ENCODE measurements at places on chromosomes 3 and 15.

DNA sequence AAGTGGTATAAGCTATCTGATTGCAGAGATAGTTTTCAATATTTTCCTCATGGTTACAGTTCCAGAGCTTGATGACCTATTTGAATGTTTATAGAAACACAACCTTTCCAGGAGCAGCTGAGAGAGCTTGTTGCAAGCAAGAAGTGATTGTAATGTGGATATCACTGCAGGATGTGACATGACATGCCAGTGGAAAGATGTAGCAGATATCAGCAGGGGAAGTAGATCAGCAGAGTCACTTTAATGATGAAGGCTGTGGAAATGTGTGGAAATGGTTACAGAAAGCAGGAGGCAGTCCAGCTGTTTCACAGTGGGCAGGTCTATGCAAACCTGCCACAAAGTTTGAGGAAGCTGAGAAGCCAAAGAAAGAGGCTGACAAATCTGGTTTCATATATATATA is 21.0 kb downstream of the TMEM158 start:
- no peak for DNase-seq

- no peak for DNase-seq
Measured at GRCh38 chr3:70749122-70749521, 436.7 kb upstream of the MDFIC2 start.

DNA sequence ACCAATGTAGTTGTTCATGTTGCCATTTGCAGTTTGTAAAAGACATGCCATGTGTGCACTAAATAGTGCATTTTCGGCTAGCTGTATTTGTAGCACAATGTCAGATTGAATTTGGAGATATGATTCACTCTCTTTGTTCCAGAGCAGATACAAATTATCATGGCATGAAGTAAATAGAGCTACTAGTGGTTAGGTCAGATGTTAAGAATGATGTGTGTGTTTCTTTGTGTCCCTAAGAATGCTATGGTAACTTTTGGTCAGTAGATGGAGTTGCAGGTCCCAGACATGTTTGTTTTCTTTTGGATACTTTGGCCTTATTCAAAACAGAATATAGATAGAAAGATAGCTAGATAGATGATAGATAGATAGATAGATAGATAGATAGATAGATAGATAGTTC is 595.8 kb downstream of the NLGN1 start:
- no peak for DNase-seq

- no peak for DNase-seq
Measured at GRCh38 chr3:173622166-173622565, 224.6 kb downstream of the NLGN1 start.

- DNase-seq, result no peak
Measured at GRCh38 chr3:45345846-45346580, 42.4 kb upstream of the LARS2 start.

DNA sequence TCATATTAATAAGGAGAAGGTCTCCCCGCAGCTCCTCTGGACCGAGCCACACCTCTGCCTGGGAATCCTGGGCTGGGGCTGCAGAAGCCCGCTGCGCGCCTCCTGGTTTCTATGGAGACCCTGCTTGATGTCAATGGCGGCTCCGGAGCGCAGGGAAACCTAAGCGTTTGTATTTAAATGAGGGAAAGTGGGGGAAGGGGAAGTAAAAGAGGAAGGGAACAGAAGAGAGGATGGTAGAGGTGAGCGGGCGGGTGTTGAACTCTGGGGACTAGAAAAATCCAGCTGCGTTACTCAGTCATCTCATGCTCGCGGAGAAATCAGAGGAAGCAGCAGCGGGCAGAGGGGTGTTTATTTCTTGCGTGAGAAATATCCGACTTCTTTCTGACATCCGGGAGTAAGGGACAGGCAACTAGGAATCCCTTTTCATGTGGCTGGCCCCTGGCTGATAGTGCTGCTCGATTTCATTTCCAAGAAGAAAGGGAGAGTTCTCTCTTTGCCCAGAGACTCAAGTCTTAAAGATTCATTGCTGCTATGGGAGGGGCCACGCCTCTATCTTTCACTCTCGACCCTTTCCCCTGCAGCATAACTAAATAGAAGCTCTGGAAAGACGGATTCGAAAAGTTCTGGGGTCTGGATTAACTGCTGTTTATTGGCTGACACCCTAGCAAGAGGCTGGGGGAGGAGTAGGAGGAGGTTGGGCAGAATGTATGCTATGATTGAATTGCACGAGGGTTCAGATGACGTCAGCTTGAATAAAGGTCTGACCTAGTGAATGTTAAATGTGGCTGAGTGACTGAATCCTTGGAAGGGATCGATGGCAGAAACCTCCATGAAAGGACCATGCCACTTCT is 110.5 kb upstream of the GAP43 start:
- DNase-seq, result no peak

- peak; percentile 18 for DNase-seq
Measured at GRCh38 chr3:52670621-52671521, 14.8 kb downstream of the PBRM1 start.

DNA sequence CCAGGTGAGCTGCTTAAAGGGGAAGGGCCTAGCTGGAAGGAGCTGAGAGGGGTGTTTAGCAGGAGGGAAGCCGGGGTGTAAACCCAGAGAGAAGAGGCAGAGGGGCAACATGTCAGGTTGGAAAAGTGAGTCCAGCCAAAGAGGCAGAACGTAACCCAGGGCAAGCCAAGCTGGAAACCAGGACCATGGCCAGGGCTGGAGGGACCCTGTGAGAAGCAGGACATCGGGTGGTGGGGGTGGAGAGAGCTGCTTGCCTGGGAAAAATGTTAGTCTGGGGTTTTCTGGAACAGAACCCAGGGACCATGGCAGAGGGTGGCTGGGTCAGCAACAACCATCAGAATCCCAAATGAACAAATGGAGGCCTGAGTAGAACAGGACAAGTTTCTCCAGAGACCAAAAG is 32.6 kb downstream of the SEMA5B start:
- DNase-seq, result no peak

DNA sequence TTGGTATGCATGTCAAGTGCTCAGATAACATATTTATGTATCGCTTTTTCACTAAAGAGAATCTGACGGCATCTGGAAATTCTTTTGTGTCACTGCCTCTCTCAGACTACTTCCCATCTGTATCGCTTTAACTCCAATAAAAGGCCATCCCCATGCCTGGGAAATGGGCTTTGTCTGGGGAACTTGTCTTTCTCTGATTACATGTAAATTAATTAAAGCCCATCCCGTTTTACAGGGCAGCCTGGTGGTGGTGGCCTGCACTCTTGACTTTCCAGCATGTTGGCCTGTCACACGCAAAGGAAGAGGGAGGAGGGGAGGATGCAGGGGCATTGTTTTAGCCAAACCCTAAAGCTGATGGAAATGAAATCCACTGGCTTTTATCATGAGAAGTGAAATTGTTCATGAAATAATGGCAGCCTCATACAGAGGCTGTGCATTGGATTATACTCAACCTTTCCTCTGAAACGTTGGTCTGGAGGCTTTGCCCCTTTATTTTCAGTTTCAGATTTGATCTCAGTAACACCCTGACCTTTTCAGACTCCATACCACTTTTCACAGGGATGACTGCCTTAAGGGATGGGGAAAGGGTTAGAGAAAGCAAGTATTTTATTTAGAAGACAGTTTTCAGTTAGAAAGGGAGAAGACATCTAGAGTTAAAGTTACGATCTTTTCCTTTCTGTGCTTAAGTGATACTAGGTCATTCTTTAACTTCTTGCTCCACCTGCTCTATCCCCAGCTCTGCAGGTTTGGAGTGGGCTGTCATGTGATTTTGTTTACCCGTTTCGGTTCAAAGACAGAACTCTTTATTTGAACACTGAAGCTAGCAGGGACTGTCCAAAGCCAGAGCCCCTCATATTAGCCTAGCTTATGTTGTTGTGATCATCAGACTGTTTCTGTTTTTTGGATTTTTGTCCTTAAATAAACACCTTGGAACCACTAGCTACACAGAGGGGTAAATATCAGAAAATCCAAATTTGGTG is 94.6 kb upstream of the CTDSPL start:
- no peak for DNase-seq

- DNase-seq, result no peak
Measured at GRCh38 chr15:101273534-101273933, 3.8 kb downstream of the SELENOS start.

DNA sequence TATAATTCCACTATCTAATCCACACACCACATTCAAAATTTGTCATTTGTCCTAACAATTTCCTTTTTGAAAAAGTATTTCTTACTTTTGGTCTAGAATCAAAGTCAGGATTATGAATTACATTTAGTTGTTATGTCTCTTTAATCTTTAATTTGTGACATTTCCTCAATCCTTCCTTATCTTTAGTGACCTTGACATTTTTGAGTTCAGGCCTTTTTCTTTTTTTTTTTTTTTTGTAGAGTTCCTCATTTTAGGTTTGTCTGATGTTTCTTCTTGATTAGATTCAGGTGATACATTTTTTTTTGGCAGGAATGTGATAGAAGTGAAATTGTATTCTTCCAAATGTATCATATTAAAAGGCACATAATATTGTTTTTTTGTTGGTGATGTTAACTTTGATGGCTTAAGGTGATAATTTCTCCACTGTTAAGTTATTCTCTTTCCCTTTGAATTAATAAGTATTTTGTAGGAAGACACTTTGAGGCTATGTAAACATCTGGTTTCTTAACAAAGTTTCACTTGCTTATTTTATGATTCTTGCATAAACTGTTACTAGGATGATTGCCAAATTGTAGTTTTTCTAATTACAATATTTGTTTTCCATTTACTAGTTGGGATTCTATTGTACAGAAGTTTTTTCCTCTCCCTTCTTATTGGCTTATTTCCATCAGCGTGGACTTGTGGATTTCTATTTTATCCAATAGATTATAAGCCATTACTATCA is 16.3 kb downstream of the SLC35G2 start:
- no peak for DNase-seq

DNA sequence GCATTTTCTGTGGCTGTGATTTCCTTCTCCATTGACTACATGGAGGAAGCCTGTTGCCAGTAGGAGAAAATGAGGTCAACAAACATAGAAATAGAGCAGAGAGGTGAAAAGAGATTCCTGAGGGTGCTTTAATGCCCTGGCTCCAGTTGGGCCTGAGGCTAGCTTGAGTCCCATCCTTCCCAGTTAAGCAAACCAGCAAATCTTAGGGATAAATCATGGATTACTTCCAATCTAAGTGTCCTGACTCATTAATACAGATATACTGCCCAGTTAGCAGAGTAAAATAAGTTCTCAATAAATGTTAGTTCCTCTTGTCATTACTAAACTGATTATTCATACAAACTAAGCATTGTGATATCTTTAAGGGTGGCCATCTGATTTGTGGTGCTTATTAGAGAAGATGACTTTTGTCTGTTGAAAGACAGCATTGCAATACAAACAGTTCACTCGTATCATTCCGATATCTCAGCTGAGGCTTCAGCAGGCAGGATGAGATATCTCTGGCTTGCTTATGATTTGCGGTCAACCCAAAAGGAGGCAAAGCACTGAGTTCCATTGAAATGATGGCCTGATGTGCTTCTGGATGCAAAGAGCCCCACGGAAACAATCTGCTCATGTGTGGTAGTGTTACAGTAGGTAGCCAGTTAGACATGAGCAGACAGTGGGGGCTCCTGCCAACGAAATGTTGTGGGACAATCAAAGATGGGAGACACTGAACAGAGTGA is 6.6 kb upstream of the STARD5 start:
- no peak for DNase-seq

GRCh38 chr3:10647376-10647775 is 142.0 kb upstream of the ATP2B2 start:
- DNase-seq, result no peak

DNA sequence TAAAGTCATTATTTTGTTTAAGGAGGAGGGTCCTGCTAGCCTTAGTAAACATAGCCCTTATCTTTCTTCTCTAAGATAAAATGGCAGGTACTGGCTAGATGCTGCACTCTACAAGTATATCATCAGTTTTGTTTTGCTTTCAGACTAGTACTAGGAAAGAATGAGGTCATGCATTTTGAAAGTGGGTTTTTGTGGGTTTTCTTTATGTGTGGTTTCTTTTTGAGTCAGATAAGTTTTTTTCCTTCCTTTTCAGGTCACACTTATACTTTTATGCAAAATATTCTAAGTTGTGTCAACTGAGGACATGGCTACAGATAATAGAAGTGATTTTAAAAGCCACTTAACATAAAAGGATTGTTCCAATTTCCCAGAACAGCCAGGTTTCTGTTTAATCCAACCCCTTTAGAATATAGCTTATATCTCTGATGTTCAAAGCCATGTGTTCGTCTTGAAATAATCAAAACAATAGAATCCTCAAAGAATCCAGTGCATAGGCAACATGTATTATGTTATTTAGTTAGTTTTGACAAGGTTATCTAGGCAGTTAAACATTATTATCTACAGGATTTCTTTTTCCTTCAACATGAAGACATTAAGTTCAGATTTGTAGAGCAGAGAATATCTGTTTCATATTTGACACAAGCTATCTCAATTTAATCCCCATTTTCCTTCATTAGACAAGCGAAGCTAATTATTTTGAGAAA is 406.2 kb downstream of the RBMS3 start:
- no peak for DNase-seq

- DNase-seq, result no peak
Measured at GRCh38 chr15:25179673-25180511, 225.1 kb downstream of the SNRPN start.

DNA sequence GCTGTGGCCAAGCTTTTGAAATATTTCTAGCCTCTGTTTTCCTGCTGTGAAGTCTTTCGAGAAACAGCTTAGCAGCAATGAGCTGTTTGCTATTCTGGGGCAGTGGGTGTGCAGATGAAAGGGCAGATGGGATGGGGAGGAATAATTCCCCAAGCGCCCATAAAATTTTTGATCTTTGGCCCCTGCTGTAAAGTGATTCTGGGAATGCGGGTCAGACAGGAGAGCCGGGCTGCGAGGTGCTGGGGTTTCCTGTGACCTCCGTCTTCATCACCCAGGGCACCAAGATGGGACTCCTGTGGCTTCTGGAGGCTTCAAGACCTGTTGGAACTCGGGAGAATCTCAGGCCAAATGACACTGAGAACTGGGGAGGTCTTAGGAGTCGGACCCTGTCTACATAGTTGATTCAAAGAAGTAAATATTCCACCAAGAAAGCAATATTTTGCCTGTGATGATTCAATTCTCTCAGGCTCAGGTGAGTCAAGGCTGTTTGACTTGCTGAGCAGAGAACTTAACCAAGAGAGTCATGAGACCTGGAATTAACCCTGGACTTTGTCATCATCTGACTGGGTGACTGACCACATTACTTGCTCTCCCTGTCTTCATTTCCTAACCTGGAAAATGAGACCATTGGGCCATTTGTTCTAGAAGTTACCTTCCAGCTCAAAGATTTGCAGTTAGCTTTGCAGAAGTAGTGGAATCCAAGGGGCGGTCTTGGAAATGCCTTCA is 86.4 kb downstream of the POLR2M start:
- no peak for DNase-seq

DNA sequence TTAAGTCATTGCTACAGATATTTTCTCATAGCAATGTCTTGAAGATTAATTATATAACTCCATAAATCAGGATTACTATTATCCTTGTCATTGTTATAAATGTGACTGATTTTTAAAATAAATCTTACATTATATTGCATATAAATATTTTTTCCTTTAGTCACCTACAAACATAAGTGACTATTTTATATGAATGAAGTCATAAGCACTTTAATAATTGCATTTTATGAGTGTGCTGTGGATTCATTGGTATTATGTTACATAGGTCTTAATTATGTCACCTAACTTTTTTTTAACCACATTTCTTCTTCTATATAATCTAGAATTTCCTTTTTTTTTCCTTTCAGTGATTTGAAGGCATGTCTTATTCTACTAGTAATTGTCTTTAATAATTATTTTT is 1191.2 kb downstream of the NSUN3 start:
- DNase-seq, result no peak

GRCh38 chr15:67024998-67025368 is 40.4 kb upstream of the SMAD3 start:
- no peak for DNase-seq
